ENCODE measurements at places on chromosomes 4 and X.

GRCh38 chr4:27368781-27369180 lies 508.1 kb downstream of the STIM2 start:
- DNase-seq: no peak

DNA sequence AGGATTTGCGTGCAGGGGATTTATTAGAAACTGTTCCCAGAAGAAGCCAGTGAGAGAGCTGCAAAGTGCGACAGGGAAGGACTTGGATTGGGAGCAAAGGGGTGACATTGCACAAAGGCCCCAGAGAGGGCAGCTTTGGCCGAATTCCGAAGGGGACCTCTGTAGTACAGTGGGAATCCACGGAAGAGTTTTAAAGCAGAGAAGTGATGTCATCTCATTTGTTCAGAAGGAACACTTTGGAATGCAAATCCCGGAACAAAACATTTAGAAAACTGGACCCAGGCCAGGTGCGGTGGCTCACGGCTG lies 71.7 kb downstream of the FAM184B start:
- no peak for DNase-seq

DNA sequence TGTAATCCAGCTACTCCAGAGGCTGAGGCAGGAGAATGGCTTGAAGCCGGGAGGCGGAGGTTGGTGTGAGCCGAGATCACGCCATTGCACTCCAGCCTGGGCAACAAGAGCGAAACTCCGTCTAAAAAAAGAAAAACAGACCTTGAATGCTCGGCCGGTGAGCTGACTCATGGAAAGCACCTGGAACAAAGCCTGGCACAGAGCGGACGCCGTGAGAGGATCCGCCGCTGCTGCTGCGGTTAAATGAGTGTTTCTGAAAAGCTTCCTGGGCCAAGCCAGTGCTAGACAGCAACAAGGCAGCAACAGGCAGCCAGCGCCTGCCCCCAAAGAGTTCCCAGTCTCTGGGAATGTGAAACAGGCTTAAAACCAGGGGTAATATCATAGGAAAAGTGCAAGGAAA lies 186.4 kb downstream of the AFAP1 start:
- DNase-seq: no peak

- DNase-seq: no peak
Observed at GRCh38 chr4:116702949-116703348, 382.4 kb downstream of the TRAM1L1 start.

- no peak for DNase-seq
Observed at GRCh38 chr4:155950461-155950860, 3.2 kb downstream of the CTSO start.

DNA sequence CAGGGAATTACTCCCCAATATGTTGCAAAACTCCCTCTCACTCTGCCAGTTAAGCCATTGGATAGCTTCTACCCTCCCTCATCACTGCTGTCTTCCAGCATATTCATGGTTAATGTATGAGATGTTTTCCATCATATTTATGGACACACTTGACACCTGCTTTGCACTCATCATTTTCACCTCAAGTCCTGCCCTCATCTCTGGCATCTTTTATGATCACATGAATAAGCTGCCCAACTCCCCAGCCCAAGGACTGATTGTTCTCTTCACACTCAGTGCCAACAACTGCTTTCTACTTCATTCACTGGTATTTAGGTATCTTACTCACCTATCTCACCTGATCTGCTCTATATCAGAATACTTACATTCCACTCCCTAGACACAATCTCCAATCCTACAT lies 131.1 kb upstream of the TTC29 start:
- DNase-seq: no peak

GRCh38 chr4:174358829-174359228 lies 75.1 kb downstream of the CEP44 start:
- no peak for DNase-seq

- no peak for DNase-seq
Observed at GRCh38 chr4:150590631-150591030, 8.7 kb downstream of the MAB21L2 start.

DNA sequence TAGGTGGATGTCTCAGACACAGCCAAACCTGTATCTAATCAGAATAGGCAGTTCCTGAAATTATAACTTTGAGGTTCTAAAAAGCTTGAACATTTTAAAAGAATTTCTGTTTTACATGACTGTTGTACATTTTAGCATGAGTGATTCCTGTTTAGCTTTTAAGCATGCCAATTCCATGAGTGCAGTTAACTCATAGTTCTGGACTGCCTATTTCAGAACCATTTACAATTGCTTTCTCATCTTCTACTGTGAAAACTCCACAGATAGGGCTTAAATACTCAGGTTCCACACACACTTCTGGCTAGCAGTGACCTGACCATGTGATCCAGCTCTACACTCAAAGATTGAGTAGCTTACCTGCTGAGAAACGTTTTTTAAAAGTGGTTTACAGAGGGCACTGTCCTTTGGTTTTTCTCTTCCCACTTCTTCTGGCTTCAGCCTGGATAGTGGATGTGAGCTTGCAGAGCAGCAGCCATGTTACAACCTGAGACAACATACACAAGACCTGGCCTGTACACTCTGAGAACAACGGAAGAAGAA lies 280.8 kb downstream of the ANKRD50 start:
- no peak for DNase-seq

GRCh38 chrX:15749642-15750610 lies 11.9 kb downstream of the CA5B start:
- DNase-seq: peak; percentile 1

- no peak for DNase-seq
Observed at GRCh38 chr4:162683659-162684370, 482.9 kb downstream of the NAF1 start.

GRCh38 chrX:3370656-3371055 lies 24.2 kb upstream of the MXRA5 start:
- no peak for DNase-seq

DNA sequence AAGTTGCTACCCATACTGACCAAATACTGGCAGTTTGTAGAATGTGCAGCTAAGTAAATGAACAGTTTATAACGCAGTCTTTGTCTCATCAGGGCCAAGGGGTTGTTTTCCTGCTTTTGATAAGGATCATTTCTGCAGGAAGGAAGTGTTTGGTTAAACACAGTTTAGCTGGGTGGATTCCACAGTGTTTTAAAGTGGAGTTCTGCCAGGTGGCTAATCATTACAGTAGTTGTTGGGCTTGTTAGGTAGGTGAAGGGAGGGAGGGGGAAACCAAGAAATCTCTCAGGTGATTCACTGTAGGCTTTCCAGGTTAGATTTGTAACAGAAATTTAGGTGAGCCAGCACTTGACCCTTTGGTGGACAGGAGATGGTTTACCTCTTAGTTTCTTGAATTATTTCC lies 58.1 kb downstream of the FNIP2 start:
- DNase-seq: no peak

- DNase-seq: peak; percentile 72
Observed at GRCh38 chr4:973431-974397, at the start of gene DGKQ. Gene DGKQ, minus strand, starts transcription at chr4:973569. Its CDS starts 87 bp downstream, at chr4:973482.

GRCh38 chr4:48337731-48338130 lies 3.6 kb upstream of the SLAIN2 start:
- no peak for DNase-seq

DNA sequence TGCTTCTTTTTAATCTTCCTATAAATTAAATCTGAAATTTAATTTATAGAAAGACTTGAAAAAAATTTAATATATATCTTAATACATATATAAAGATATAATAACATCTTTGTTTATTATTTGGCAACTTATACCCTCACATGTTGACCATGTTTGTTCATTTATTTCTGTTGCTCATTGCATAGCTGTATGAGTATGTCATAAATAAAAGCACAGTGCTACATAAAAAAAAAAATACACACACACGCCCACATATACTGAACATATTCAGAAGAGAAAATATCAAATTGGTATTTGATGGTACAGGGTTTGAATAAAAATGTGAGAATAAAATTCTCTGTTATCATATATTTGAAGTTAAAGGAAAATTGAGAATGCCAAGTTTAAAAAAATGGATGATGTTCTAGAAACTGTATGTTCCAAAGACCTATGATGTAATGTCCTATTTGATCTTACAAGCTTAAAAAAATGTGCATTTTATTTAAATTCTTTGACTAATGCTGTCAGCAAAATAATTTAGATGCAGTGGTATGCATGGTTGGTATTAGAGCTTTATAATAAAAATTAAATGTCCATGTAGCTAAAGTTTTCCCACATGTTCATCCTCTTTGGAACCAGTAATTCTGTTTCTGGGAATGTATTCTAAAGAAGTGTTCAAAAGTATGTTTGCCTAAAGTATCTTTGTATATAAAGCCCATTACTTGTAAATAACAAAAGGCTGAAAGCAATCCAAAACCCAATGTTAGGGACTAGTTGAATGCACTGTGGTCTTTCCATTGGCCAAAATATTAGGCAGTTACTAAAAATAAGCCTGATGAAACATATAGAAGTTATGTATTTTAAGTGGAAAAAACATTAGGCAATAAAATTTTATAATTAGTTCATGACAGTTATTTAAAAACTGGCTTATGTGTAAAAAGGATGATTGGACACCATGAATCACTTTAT lies 12.9 kb downstream of the TMEM184C start:
- DNase-seq: no peak

DNA sequence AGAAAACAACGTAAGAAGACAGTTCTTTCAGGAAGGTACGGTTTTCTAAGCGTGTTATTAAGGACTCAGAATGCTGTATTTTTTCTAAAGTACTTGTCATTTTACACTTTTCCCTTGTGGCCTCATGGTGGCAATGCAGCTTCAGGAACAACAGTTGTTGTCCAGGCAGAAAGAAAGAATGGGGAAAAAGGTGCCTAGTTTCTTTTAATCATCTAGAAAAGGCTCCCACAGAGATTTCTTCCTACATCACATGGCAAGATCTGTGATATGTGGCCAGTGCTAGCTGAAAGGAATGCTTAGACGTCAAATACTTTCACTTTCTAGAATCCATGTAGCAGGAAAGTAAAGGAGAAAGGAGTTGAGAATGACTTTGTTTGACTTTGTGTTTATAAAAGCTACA lies 49.0 kb upstream of the TRAM1L1 start:
- peak; percentile 25 for DNase-seq

DNA sequence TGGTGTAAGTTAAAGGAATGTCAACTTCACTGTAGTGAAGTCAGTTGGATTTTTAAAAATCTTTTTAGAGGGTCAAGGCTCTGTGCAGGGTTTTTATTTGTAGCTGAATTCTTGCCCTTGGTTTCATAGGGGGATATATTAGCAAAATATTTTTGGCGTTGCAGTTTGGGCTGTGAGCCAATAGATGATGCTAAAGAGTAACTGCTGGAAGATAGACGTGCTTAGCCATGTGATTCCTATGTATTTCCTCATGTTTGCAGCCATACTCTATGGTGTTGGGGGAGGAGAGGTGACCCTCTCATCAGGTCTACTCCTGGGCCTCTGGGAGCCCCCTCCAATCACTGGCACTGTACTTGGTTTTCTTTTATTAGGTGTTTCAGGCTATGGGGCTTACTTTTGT lies 246.7 kb upstream of the ARHGAP24 start:
- no peak for DNase-seq

DNA sequence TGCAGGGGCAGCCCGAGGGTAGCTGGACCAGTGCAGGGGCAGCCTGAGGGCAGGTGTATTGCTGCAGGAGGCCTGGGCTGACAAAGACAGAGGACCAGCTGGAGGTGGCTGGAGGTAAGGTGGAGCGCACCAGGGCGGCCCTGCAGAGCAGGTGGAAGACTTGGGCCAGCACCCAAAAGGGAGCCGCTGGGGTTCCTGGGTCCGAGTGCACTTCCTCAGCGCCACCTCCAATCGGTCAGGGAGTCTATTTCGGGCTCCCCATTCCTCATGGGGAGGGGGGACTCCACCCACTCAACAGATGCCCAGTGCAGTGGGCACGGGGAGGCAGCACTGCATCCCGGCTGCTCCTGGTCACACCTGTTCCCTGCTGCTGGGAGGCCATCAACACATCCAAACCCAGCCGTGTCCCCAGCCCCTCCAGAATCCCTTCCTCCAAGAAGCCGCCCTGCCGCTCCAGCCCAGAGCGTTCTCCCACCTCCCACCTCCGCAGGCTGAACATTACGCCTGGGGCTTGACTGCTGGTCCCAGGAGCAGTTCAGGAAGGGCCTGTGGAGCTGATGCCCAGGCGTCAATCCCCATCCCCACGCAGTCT lies 1.5 kb downstream of the LRPAP1 start:
- DNase-seq: no peak

DNA sequence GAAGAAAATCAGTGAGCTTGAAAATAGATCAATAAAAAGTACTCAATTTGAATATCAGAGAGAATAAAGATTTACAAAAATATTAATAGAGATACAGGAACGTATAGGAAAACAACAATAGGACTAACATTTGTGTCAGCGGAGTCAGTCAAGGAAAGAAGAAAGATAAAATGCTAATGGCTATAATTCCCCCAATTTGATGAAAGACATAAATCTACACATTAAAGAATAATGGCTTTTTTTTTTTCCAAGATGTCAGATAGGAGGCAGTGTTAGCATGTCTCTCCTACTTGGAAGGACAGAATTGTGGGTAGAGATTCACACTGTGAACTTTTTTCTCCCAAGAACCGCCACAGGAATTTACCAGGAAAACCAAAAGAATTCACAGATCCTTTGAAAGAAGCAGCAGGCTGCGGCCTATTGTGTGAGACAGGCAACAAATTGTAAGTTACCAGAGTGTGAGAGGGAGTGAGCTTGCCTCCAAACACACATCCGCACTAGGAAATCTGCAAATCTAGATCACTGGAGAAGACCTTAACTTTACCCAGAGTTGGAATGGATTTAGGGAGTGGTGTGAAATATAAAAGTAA lies 249.9 kb downstream of the PRDM5 start:
- no peak for DNase-seq

- DNase-seq: no peak
Observed at GRCh38 chr4:26273616-26273980, 47.2 kb upstream of the RBPJ start.

- no peak for DNase-seq
Observed at GRCh38 chr4:147644471-147644870, 27.3 kb downstream of the TMEM184C start.

DNA sequence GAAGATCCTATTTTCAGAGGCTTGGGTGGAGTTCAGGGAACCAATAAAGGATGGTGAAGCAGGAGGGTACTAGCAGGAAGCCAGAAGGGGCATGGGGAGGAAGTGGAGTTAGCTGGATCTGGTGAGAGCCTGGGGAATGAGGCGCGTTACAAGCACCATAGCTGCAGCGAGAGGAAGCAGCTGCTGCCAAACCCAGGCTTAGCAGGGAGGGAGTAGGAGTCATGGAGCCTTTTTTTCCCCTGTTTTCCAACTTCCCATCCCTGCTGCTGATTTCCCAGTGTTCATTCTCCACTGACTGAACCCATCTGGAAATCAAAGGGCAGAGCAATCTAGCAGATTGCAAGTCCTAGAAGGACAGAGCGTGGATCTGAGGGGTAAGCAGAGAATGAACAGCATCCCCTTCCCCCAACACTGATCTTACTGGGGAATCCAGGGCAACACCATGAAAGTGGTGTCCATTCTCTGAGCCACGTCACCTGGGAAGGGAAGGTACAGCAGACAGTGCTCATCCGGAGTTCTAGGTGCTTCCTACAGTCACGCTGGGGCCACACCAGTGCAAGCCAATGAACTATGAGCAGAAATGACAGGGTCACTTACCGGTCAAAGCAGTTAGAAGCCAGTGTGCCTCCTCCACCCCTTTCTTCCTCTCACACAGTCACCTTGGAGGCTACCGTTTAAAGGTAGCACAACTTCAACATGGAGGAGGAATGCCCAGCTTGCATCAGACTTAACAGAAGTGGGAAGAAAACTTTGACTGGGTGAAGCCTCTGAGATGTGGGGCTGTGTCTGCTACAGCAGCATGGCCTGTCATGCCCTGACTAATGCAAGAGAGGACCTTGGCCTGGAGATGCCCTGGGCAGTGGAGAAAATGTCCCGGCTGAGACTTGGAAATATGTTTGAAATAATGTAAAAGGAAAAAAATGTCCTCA lies 36.7 kb downstream of the SMIM20 start:
- no peak for DNase-seq

Data from hypothalamus (tissue), 51 donors.